Inflammatory macrophage (primary cell): ENCODE measurements at places on chromosomes 11 and 22.

GRCh38 chr11:115961159-115962003 lies 457.2 kb upstream of the CADM1 start:
- DNase-seq: no peak

DNA sequence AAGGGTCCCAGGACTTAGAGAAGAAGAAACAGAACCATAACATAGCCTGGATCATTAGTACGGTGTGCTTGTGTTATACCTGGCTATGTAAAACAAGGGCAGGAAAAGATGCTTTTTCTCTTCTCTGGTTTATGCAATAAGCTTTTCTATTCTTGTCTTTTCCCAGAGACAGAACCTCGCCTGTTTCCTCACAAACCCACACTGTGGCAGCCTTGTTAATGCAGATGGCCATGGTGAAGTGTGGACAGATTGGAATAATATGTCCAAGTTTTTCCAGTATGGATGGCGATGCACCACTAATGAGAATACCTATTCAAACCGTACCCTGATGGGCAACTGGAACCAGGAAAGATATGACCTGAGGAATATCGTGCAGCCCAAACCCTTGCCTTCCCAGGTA lies 2.9 kb downstream of the CFAP68 start:
- no peak for DNase-seq

DNA sequence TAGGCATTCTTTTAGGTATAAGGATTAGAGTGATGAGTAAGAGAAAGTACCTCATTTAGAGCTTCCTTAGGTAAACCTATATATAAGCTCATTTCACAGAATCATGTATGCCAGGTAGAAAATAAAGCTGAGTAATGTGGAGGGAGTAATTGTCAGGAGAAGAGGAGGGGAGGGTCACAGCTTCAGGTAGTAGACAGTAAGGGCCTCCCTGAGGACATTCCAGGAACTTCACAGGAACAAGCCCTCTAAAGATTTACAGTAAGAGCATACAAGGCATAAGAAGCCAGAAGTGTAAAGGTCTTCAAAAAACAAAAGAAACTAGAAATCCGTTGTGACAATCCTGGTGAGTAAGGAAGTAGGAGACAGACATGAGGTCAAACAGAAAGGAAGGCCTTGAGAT lies 57.6 kb downstream of the USP47 start:
- no peak for DNase-seq

DNA sequence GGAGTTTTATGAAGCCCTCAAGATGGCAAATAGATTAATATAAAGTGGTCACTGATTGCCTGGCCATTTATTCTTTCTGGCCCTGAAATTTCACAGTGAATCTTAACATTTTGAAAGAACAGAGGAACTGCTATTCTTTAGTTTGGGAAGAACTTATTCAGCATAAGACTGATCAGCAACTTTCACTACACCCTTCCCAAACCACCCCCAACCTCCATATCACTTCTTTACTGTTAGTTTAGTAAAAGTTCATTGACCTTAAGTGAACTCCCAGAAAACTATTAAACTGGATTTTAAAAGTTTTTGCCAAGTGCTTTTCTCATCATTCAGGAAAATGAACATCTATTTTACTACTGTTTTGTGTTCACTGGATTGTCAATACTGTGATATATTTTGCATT lies 77.4 kb downstream of the NARS2 start:
- no peak for DNase-seq

DNA sequence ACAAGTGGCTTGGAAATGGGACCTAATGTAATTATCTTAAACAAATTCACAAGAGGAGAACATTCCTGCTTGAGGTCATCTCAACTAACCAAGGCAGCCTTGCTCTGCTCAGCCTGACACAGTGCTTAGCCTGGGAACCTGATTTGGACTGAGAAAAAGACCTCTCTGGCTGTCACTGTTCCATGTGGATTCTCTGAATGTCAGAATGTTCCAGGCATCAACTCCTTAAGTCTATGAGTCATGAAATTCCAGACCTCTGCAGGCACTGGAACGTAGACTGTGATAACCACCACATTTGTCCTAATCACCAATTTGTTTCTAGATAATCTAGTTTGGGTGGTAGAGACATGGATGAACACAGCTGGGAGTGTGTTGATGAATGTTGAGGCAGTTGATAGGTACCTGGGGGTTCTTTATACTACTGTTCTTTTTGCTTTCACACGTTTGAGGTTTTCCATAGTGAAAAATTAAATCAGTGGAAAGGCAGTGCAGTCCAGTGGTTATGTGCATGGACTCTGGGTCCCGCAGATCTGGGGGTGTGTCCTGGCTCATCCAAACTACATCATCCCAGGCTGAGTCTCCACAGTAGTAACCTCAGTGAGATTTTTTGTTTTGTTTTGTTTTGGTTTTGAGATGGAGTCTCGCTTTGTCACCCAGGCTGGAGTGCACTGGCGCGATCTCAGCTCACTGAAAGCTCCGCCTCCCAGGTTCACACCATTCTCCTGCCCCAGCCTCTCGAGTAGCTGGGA lies 269.6 kb downstream of the MN1 start:
- no peak for DNase-seq

- DNase-seq: no peak
These were observed 241.0 kb downstream of the TENM4 start for GRCh38 chr11:79199729-79200354.

- peak; percentile 19 for DNase-seq
These were observed at the start of gene LRRC10B for GRCh38 chr11:61507962-61508861. Gene LRRC10B, plus strand, starts transcription at chr11:61508749. Its CDS starts 250 bp downstream, at chr11:61508999.

DNA sequence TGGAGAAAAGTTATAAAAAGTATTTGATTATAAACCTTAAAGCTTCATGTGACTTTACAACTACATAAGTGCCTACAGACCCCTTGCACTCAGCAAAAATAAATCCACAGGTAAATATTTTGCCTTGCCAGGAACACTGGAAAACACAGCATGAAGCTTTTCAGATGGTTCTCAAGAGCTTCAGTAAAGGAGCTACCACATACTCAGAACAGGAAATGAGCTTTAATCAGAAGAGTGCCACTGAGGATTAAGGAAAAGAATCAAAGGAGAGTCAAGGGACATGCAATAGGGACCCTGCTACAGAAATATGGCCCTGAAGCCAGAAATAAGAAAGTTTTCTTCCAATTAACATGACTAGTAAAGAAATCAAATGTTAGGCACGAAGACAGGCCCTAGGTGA lies 1.2 kb downstream of the CASP1 start:
- no peak for DNase-seq
